Fibroblast of skin of right biceps (primary cell): ENCODE measurements at places on chromosomes 5 and 9.

DNA sequence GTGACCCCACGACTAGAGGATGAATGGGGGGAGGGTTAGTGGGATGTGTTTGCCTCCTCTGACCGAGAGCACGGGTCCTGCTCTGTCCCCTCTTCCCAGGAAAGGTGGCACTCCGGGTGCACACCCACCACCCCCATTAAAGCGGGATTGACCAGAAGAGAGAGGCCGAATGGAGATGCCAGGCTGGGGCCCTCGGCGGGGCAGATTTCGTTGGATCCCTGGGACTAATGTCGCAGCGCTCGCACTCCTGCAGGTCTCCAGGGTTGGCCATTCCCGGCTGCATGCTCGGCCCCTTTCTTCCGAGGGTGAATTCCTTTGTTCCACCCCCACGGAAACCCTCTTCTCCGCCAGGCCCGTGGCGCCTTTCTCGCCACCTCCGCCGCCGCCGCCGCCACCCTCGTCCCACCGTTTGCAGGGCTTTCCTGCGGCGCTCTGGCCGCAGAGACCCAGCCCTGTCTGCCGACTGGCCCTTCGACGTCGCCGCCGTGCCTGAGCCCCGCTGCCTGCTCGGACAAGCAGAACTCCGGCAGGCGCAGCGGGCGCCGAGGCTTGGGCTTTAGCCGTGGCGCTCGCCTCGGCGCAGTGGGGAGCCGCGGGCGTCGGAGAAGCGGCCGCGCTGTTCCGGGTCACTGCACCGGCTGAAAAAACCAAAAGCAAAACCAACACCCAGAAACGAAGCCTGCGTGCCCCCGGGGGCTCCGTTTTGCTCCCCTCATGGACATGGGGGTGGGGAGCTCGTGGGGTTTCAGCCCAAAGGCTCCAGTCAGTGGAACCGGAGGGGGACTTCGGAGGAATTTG, 11.8 kb downstream of the LMX1B start:
- no peak for DNase-seq

DNA sequence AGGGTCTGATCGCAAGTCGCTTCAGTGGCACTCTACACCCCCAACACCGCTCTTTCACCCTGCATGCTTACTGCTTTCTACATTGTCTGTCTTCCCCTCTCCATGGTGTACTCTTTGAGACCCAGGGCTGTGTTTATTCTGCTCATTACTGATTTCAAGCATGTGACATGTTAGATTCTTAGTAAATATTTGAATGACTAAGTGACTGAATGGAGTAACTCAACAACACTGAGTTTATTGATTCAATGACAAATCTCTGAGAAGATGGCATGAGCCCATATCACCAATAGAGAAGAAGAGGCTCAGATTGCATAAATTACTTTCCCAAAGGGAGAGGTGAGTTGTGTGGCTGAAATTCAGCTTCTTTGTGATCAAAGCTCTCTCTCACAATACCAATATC, 89.7 kb upstream of the OSMR start:
- DNase-seq: no peak

DNA sequence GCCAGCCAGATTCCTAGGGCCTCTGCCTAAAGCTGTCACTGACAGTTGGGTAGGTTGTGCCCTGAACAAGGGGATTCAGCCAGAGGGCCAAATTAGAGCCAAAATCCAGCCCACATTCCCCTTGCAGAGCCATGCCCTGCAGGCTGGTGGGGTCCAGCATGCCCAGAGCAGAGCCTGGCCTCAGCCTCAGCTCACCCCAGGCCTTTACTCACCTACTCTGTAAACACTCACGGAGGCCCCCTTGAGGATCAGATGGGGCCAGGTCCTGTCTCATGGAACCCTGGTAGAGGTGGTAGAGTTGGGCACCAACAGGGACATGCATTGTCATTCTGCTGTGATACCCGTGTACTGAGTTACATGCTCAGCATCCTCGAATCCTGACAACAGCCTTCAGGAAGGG, 74.9 kb downstream of the LMX1B start:
- no peak for DNase-seq

DNA sequence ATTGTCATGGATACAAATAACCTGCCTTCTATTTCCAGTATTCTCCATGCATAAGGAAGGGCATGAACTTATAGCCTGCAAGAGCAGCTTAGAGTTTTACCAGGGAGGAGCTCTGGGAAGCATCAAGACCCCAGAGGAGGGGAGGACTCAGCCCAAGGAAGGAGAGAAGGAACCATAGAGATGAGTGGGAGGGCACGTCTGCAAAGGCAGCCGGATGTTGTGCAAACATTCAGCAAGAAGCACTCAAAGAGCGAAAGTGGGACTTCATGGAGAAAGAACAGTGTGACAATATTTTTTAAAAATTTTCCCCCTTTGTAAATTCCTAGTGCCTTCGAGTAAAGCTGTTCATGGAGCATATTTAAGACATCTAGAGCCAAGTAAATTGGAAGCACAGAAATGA, 270.1 kb upstream of the PTGER4 start:
- no peak for DNase-seq

- DNase-seq: peak; percentile 57
Observed at GRCh38 chr5:137462816-137463520, 36.2 kb downstream of the SPOCK1 start.

GRCh38 chr5:6371079-6371810, 7.1 kb downstream of the MED10 start:
- DNase-seq: no peak

- no peak for DNase-seq
Observed at GRCh38 chr9:92590377-92590776, 54.6 kb upstream of the ECM2 start.

GRCh38 chr9:18208166-18209059, 265.5 kb upstream of the ADAMTSL1 start:
- peak; percentile 25 for DNase-seq

DNA sequence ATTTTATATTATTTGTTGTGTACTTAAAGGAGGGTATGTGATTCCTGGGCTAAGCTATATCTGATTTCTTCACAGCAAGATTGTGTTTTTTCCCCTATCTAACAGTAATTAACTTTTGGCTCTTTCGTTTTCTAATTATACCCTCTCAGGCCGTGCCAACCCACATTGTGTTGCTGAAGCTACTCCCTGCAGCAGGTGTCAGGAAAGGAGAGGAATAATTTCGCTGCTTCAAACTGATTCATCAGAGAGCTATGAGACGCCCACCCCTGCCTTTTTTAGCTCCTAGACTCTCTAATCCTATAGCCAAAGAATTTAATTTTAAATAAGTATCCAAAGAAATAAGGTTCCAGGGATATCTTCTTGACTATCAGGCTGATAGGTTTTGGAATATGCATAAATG, 3.8 kb downstream of the CAVIN4 start:
- DNase-seq: no peak

GRCh38 chr5:156934450-156935211, 28.4 kb downstream of the TIMD4 start:
- DNase-seq: peak; percentile 19

DNA sequence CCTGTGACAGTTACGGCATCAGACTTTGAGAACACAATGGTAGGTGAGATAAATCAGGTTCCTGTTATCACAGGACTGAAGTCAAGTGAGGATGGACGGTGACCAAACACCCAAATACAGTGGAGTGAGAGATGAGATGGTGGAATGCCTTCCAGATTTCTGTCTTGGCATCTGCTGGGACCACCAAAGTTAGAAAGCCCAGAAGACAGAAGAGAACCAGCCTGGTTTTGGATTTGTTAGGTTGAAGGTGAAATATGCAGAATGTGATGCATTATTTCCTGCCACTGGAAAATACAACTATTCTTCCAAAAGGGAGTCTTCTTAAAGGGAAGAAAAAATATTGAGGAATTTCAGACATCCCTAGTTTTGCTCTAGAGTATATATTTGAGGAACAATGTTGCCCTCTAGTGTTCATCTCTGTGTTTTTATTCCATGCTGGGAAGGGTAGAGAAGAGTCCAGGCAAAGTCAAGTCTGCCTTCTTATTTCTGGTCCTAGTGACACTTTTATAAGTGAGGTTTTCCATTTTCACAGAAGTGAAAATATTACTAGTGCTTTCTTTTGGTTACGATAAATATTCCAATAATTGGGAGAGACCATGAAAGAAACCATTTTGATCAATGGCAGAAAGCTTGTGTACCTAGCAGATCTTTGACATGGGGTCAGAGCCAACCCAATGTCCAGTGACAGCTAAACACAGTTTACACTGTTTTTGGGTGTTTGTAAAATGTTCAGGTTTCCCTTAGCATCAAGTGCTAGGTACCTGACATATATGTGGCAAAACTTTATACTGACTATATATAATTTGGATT, 142.3 kb upstream of the ANKH start:
- peak; percentile 74 for DNase-seq

- no peak for DNase-seq
Observed at GRCh38 chr5:126535856-126536545, 59.0 kb downstream of the ALDH7A1 start.

- no peak for DNase-seq
Observed at GRCh38 chr5:149857499-149857898, 87.1 kb downstream of the PDE6A start.

DNA sequence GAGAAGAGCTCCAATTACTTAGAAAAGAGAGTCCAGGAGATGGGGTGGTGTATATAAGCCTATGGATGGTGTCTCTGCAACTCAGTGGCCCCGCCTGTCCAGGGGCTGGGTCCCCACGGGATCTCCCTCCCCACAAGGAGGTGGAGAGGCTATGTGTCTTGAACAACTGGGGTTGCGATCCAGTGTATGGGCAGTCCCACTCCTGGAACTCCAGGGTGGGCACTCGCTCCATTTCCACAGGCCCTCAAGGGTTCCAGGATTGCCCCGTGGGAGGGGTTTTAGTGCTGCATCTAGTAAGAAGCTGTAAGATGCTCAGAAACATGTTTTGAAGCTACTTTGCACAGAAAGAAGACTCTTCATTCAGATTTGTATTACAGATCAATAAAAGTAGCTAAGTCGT, 558 bp upstream of the SMAD5 start:
- DNase-seq: no peak

- peak; percentile 16 for DNase-seq
Observed at GRCh38 chr9:136143215-136144001, 24.7 kb upstream of the TMEM250 start.

- no peak for DNase-seq
Observed at GRCh38 chr5:59738024-59738423, 155.5 kb downstream of the PDE4D start.

- peak; percentile 88 for DNase-seq
Observed at GRCh38 chr5:73338256-73339050, 110.1 kb downstream of the FOXD1 start.

DNA sequence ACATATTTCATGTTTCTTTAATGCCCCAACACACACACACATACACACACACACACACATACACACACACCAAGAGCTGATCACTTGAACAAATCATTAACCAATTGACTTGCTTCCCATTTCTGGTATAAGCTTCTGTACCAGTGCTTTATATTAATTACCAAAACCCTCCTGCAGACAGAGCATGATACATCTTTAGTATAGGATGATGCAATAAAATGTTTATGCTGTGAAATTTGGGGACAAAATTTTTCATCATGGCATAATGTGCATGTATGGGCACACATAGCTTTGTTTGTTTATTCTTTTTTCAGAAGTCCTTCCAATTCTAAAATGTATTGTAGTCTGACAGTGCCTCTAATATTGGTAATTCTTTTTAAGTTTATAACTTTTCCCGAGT, 34.5 kb downstream of the SLC1A3 start:
- peak; percentile 35 for DNase-seq

DNA sequence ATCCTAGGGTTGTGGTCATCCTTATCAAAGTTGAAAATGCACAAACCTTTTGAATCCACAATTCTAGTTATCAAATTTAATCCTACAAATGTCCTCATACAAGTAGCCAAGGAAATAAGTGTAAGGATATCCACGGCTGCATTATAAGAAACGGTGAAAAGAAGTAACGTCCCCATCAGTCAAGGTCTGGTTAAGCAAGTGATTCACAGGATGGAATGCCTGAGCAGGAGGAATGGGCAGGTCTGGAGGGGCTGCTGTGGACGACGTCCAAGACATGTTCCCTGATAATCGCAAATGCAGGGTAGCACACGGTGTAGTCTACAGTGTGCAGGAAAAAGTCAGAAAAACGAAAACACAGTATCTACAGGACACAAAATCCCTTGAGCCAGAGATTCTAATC, 118.6 kb downstream of the ADAMTS2 start:
- no peak for DNase-seq

- peak; percentile 63 for DNase-seq
Observed at GRCh38 chr9:96856363-96857286, 2.3 kb upstream of the ZNF782 start.

DNA sequence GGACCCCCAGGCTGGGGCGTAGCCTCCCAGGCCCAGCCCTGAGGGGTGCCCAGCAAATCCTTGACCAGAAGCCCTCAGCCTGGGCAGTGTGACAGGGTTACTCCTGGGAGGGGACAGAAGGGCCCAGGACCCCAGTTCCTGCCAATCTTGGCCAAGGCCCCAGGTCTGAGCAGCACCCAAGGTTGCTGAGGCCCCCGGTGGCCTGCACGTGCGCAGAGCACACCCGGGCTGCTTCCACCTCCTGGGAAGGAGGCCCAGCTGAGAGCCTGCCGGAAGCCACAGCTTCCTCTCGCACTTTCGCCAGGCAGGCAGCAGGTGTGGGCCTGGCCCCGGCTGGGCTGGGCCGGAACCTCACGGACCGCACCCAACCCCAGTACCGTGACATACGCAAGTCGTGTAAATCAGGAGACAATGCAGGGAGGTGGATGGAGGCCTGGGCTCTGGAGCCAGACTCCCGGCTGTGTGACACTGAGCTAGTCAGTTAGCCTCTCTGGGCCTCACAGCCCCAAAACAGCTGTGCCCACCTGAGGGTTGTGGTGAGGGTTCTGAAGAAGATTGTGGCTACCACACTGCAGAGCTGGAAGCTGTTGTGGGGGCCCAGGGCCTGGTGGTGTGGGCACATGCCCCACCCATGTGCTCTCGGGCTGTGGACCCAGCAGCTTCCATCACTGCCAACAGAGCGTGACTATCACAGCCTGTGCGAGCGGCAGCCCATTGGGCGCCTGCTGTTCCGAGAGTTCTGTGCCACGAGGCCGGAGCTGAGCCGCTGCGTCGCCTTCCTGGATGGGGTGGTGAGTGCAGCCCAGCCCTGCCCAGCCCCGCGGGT, 5.1 kb downstream of the GRK6 start:
- DNase-seq: no peak

DNA sequence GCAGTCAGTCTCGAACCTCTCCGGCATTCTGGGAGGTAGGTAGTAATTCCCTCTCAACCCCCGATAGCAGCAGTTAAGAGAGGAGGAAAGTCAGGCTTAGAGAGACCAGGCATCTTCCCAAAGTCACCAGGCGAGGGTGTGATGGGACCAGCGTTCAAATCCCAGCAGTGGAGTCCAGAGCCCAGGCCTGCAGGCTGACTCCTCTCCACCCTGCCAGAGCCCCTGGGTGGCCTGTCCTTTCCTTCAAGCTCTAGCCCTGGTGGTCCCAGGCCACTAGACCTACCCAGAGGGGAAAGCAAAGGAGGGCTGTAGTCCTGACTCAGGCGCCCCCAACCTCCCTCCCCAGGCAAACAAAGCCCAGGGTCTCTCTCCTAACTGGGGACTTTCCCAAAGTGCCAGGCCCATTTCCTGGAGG, 4.2 kb upstream of the NR5A1 start:
- no peak for DNase-seq
